Activated CD4-positive, alpha-beta T cell treated with anti-CD3 and anti-CD28 coated beads, Interleukin-2, amount 50 U/mL, for 1 hour (primary cell): ENCODE measurements at places on chromosomes 3 and 15.

DNA sequence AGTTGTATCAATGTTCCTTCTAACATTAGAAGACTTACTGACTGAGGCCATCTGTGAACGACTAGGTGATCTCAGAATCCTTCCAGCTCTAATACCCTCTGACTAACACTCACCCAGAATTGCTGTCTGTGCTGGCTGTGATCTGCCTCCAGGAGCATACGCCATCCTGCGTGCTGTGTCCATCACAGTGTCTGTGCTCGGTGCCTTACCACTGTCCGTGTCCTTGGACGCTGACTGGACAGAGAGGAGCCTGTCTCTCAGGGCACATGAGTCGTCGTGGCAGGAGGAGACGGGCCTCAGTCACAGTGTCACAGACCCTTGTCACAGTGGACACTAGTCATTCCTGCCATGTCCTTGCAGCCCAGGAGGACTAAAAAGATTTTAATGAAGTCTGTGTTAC, 83.1 kb downstream of the LMLN start:
- DNase-seq = no peak

GRCh38 chr3:27993051-27993450, 248.4 kb upstream of the CMC1 start:
- DNase-seq = no peak

DNA sequence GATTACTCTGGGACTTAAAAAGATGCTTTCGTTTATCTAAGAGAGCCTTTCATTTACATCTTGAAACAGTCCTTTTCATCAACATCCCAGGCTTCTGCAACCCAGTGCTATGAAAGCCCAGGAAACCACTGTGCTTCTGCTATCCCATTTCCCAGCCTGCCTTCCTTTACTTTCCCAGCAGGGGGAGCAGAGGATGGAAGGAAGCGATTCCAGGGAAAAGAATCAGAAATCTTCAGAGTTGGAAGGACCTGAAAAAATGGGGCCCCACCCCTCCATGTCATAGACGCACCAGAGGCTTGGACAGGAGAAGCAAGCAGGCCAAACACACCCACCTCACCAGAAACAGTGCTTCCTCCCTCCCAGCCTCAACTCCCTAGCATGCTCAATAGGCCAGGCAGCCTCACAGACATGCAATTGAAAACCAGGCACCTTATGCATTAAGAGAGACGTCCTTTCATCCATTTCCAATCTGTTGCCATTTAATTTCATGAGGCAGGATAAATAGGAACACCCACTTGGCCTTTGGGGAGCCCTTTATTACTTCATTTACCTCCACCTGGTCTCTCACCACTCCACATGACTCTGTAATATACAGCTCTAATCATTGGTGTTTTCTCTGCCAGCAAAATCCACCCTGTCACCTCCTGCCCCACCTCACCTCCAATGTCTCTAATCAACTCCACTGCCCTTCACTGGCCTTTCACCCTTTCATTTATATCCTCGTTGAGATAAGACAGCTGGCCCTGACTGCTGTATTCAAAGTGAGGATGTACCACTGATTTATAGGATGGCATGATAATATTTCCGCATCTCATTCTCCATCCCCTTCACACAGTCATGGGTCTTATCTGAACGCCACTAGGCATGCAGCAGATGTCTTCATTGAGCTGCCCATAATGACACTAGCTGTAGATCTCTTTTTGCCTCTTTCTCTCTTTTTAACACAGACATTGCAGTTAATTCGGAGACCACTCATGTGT, 583.9 kb downstream of the NTRK3 start:
- DNase-seq = no peak

DNA sequence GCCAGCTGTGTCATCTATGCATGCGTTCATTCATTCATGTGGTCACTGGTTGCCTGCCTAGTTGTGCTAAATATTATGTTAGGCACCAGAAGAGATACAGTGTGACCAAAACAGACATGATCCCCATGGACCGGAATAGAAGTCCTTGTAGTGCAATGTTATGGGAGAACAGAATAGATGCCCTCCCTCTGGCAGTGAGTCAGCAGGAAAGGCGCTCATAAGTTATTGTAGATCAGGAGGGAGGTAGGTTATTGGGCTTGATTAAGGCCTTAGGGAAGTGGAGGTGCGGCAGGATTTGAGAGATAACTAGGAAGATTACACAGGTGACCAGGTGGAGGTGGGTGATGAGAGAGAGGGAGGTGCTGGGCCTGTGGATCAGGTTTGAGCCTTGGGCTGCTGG, 5.2 kb downstream of the MCTP2 start:
- no peak for DNase-seq

DNA sequence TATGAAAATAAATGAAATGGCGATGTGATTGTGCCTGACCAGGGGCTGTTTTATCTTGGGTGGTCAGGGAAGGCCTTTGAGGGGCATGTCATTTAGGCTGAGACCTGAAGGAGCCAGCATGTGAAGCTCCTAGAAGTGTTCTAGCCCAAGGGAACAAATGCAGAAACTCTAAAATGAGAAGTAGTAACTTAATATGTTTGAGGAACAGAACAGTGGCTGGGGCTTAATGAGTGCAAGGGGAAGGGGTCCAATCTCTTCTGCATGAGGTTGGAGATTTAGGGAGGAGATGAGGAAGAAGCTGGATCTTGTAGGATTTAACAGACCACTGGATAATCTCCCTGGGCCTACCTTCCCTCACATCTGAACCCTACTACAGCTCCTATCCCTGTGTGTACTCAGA, 110.5 kb downstream of the AKAP13 start:
- DNase-seq = no peak

- DNase-seq = no peak
Observed at GRCh38 chr3:183857863-183858262, 26.8 kb downstream of the PARL start.

DNA sequence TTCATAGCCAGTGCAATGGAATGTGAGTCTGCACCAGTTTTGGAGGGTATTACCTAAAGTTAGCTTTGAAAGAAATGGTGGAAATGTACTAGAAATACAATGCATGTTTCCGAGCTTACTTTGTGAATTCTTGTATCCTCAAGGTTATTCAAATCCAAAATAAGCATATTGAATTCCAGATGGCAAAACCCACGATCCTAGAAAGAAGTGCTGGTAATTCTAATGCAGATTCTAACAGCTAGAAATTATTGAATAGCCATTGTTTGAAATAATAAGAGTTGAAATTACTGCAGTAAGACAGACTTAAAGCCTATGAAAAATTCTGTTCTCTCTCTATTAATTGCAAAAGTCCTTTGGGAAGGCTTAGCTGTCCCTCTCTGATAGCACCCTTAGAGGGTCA, 258.4 kb downstream of the CHL1 start:
- DNase-seq = no peak

DNA sequence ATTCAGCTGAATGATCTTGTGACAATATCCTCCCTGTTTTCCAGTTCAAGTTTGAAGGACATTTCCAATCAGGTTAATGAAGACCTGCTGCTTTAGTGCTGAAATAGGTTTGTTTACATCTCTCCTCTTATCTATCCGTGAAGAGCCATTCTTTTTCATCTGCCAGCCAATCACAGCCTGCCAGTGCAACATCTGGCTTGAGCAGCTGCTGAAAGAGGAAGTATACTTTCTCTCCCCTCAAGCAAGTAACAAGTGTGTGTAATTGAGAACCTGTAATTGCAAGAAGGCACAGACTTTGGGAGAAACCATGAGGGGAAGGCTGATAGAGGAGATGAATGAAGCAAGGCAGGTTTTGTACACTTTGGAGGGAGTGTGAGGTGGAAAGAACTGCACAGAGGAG, 404.3 kb downstream of the AGBL1 start:
- no peak for DNase-seq

DNA sequence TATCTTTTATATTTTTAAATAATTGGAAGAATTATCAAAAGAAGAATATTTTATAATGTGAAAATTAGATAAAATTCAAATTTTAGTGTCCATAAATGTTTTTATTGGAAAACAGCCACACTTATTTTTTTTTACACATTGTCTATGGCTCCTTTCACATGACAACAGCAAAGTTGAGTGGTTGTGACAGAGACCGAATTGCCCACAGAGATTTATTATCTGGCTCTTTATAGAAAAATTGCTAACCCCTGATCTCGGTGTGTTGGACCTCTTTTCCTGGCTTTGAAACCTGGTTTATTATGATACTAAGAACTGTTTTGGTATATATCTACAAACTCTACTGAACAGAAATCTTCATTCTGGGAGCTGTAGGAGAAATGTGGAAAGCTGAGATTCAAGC, 269.1 kb upstream of the UMPS start:
- DNase-seq = no peak

GRCh38 chr3:13316603-13317002, 103.5 kb downstream of the NUP210 start:
- DNase-seq = no peak

- no peak for DNase-seq
Observed at GRCh38 chr15:84968301-84968700, 13.4 kb upstream of the PDE8A start.

GRCh38 chr15:71639471-71639870, 170.9 kb upstream of the NR2E3 start:
- no peak for DNase-seq

- DNase-seq = no peak
Observed at GRCh38 chr15:40982855-40983254, 29.6 kb downstream of the CHAC1 start.

DNA sequence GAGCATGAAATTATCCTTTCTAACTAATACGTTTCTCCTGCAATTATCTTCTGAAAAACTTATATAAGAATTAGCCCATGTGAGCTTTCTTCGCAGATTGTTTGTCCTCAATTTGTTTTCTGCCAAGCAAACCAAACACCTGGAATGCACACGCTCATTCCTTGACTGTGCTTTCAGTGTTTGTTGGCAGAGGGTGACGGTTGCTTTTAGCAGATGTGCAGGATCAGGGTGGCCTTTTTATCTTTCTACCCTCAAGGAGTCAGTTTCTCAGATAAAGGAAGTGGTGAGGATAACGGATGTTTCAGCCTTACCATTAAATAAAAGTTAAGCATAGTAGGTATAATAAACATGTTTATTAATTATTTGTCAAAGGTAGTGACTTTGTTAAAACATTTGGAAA, 15.2 kb downstream of the ARPP21 start:
- no peak for DNase-seq

DNA sequence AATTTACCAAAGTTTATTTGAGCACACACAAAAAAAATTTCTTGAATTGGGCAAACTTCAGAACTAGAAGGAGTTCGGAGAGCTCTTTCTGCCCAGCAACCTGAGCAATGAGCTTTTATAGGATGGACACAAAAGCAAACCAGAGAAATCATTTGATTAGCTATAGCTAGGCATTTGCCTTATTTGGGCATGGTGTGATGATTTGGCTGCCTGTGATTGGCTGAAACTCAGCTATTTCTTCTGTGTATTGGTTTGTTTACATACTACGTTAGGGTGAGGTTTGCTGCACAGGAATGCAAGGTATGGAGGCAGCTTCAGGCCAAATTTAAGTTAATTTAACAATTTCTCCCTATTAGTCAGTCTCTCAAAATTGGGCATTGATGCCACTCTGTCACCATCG, 65.1 kb downstream of the NEK11 start:
- no peak for DNase-seq

GRCh38 chr15:41683955-41684354, 23.8 kb downstream of the MGA start:
- no peak for DNase-seq

GRCh38 chr3:16264174-16264707, 502 bp downstream of the DPH3 start:
- DNase-seq = no peak

DNA sequence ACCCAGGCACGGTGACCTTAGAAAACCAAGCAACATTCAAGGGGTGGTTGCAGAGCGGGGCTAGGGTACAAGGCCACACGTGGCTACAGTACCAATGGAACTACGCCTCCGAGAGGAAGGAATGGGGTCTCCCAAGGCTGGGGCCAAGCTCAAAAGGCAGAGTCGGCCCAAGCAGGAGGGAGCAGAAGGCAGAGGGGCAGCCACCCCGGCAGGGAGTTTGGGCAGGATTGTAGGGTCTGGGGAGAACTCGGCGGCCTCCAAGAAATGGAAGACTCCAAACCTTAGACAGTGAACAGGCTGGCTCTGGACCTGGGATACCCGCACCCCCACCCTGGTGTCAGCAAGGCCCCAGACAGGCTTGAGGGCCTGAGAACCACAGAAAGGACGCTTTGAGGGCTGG, 28.7 kb downstream of the ATRIP start:
- no peak for DNase-seq

DNA sequence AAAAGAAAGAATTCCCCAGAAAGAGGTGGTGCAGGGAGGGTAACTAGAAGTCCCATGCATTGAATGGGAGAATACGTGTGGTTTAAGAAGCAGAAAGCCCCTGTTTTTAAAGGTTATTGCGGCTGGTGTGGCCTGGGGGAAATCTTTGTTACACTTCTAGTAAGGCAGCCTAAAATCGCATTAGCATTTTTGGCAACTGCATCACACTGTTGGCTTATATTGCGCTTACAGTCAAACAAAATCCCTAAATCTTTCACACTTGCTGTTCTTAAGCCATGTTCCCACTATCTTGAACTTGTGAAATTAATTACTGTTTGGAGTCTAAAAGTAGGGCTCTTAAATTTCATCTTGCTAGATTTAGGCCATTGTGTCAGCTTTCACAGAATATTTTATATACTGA, 66.0 kb upstream of the GOLIM4 start:
- DNase-seq = no peak

DNA sequence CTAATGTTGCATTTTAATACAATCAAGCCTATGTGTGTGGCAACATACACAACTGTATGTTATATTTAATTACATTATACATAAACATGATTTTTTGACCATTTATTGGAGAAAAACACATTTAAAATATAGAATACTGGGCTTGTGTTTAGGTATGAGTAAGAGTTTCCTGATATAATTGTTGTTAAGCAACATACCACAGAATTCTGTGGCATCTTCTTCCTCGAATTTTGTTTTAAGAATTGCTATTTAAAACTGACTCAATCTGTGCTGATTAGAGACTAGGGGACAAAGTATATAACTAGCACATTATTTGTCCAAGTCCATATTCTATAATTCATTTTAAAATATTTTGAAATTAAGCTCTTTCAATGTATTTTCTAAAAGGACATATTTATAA, 376.8 kb upstream of the THBS1 start:
- DNase-seq = no peak

DNA sequence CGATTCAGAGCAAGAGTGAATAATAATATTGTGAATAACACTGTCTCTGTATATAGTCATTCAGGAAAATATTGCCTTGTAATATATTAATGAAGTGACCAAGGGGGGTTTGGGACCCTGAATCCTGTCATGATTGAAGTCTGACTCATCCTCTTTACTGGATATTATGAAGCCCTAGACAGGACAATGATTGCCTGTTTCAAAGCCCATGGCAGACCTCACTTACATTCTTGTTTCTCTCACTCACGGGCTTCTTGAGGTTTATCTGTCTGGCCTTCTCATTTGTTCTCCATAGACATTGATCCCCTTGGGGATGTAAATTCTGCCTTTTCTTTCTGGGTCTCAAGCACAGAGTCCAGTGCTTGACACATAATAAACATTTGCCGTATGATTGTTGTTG, 449.3 kb upstream of the THRB start:
- DNase-seq = no peak

DNA sequence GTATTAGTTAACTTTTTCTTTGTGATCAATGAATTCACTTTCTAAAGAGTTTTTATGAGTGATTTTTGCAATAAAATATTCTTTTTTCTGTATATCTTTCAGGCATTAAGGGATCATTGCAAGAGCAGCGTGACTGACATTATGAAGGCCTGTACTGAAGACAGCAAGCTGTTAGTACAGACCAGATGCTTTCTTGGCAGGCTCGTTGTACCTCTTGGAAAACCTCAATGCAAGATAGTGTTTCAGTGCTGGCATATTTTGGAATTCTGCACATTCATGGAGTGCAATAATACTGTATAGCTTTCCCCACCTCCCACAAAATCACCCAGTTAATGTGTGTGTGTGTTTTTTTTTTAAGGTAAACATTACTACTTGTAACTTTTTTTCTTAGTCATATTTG, 24.4 kb downstream of the SELENOT start:
- DNase-seq = no peak
